ENCODE measurements at places on chromosomes 4 and X. TPM values are rescaled to one million over a fixed set of nuclear protein-coding genes. Genes with fewer than 3 reads are reported as not detected.

DNA sequence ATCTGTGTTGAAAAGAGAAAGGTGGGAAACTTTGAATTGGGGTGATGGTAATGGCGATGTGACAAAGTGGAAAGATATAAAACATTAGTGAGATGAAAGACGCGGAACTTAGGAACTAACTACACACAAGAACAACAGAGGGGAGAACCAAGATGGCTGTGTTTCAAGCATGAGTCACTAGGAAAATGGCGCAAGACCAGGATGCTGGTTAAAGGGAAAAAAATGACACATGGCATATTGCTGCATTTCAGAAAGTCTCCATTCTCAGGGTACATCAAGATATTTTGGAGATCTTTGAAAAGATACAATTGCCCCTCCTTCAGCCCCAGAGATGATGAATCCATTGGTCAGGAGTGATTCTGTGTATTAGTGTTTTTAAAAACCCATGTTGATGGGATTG is 164.4 kb downstream of the FBXO8 start:
- DNase-seq = no peak

DNA sequence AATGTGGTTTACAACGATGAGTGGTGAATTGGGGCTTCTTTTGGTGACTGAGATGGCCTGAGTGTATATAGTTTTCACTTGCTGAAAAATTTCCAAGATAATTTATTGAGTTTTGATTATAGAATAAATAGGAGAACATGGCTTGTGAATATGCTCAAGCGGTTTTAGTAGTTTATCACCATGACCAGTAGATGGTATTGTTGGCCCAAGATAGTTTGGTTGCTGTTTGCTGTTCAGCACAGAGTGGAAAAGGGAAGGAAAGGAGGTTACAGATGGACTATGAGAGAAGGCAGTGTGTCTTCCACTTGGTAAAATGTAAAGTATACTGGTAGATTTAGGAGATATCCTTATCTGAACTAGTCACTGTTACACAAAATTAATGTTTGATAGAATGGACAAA is 55.8 kb upstream of the POU4F2 start:
- DNase-seq = peak; percentile 50

DNA sequence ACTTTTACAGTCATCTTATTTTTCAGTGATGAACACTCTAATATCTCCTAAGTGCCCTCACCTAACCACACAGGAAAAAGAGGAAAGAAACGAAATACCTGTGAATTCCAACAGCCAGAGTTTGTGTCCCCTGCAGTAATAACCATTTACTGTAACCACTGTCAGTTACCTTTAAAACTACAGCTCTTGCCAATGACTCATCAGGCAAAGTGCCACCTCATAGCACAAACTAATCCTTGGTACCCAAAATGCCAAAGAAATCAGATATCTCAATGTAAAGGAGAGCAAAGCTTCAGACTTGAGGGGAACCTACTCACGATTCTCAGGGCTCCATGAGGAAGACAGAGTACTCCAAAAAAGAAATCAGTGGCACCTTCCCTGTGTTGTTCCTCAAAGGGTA is 146.5 kb downstream of the NDST3 start:
- DNase-seq = no peak

GRCh38 chr4:39353478-39354253 is 12.5 kb downstream of the RFC1 start:
- DNase-seq = no peak

DNA sequence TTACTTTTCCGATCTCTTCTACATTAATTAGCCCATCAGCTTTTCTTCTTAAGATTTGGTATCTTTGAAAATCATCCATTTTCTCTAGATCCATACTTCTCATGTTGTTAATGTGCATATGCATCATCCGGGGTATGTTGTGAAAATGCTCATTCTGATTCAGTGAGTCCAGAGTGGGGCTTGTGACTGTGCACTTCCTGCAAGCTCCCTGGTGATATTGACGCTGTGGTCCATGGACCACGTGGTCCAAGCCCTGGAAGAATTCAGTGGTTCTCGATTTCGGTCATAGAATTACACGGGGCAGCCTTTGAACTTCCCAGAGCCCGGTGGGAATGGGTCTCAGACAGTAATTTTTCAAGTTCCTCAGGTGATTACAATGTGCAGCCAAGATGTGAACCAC is 69.8 kb downstream of the ZFX start:
- no peak for DNase-seq

- peak; percentile 52 for DNase-seq
Measured at GRCh38 chrX:119880552-119881437, 9.2 kb downstream of the NDUFA1 start.

DNA sequence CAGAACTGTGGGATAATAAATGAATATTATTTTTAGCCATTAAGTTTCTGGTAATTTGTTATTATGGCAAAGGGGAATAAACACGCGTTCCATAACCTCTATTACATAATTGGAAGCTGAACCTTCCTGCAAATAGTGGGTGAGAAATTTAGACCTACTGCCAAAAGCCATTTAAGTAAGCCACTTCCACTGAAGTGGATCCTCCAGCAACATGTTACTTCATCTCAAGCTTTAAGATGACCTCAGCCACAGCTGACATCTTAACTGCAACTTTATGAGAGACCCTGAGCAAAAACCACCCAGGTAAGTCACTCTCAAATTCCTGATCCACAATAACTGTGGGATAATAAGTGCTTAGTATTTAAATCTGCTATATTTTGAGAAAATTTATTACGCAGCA is 1048.6 kb downstream of the FAM133A start:
- no peak for DNase-seq

- DNase-seq = peak; percentile 32
Measured at GRCh38 chrX:118975831-118976598, 1.6 kb downstream of the LONRF3 start.

DNA sequence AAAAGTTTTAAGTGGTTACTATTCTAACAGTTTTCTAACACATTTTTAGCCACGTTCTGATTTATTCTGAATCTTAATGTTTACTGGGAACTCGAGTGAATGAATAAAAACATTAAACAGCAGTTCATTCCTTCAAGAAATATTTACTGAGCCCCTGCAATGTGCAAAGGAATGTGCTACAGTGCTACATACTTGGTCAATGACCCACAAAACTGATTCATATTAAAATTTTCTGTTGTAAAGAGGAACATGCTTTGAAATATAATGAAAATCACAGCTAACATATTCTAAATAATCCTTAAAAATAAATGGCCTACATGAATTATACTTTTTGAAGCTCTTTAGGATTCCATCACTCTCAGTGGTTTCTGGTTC is 78.7 kb downstream of the ARAP2 start:
- DNase-seq = no peak

DNA sequence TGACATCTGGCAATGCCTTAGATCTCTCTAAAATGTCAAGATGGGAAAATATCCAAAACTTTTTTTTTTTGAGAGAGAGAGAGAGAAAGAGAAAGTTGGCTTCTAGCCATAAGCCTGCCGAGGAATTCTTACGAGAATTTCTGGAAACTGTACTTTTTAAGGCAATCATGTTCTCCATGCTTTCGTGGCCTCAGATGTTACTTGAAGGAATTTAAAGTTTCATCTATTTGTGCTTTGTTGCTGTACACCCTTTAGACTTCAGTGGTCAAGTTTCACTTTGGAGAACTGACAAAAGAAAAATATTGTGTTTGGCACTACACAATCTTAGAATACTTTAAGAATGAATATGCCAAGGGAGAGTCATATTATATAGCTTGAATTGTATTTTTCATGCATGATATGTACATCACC is 53.9 kb downstream of the FAT4 start:
- DNase-seq = no peak

DNA sequence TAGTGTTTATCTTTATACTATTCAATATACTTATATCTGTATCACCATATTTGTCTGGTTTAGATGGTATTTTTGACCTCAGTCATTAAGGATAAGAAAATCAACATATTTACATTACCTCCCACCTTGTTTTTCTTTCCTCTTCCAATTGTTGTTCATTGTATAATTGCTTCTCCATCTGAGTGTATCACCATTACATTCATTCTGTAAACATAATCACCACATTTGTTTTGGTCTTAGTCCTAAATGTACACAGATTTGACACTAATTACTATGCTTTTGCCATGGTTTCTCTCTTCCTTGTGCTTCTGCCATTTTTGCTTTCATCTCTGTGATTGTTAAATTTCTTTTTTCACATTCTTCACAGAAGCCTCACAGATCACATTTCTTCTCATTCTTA is 12.7 kb downstream of the ARMCX6 start:
- no peak for DNase-seq

GRCh38 chr4:157514711-157515110 is 294.2 kb downstream of the GRIA2 start:
- peak; percentile 72 for DNase-seq

GRCh38 chr4:165810726-165811125 is 62.3 kb upstream of the TLL1 start:
- no peak for DNase-seq

DNA sequence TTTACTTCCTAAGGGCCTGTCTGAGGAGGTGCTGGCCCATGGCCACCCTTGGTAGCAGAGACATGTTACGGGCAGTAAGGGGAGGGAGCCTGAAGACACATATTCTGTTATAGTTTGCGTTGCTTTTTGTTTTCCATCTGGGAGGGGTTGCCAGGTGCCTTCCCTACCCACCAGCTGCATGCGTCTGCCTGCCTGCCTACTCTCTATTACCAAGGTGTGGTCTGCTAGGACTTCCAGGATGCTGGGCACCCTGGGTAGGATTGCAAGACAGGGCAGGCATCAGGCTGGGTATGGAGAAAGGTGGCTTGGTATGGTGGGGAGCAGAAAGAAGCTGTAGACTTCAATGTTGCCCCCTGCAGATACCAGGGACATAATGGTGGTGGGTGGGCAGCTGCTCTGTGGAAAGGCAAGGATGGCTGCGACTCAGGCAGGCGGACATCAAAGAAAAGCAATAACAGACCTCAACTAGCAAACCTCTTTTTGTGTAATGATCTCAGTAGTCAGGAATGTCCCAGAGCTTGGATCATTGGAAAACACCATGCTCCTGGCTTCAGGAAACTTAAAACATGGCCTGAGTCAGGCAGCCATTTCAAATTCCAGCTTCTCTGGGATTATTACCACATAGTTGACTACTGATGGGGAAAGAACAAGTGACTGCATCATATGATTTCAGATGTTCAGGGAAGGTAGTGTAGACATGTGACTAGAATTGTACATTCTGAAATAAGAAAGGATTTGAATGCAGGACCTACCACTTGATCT is 67.8 kb downstream of the HOPX start:
- DNase-seq = peak; percentile 23

GRCh38 chrX:123807835-123808416 is 51.9 kb upstream of the XIAP start:
- DNase-seq = no peak

- peak; percentile 89 for DNase-seq
Measured at GRCh38 chrX:48891402-48892288, 5.9 kb downstream of the TIMM17B start.

DNA sequence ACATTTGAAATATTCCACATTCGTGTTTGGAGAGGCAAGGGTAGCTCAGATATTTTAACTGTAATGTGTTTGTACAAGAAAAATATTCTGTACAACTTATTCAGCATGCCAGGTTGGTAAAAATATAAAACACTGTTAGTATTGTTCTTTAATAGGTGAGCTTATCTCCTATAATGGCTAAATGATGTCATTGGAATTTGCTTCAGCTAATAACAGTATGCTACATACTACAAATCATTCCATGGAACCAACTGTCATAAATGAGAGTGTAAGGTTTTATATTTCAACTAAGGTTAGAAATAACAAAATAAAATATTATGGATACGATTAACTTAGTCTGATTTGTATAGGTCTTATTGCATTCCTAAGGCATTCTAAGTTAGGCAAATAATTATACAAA is 206.6 kb downstream of the ADGRL3 start:
- DNase-seq = no peak

- DNase-seq = no peak
Measured at GRCh38 chr4:108342325-108342970, 173.7 kb upstream of the LEF1 start.

DNA sequence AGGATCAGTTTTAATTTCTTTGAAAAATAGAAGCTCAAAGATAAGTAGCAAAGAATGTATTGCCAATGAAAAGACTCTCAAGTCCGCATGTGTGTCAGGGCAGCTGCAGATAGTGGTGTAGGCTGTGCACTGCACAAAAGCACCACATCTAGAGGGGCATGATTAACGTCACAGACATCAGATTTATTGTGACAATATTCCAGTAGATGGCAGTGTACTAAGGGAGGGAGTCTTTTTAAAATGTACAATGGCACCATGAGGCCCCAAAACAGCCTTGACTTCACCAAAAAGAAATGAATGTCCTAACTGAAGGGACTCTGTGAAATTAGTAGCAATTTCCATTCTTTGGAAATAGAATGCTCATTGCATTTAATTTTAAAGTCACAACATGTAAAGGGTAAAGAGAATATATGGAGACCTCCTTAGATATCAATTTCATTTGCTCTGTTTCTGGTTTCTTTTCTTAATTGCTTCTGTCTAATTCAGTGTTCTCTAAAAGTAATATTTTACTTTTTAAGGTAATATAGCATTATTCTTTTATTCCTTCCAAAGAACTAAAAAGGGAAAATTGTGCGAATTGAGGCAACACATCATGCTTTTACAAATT is 98.4 kb downstream of the ZNF827 start:
- DNase-seq = no peak

GRCh38 chrX:98350940-98351339 is 1467.2 kb downstream of the RPA4 start:
- no peak for DNase-seq

DNA sequence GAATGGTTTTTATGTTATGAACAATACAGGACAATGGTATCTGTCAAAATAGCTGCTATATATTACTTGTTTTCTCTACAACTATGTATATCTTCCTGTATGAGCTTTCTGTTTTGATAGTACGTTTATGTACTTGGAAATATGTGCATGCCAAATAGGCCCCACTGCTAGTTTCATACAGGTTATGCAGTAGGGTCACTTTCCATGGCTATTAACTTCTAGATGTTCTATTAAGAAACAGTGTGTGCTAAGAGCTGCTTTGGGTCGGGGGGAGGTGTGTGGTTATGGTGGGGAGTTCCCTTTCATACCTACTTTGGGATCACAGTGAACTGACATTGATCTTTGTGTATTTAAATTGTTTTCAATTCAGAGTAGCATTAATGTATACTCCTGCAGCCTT is 30.9 kb downstream of the RBPJ start:
- DNase-seq = no peak

DNA sequence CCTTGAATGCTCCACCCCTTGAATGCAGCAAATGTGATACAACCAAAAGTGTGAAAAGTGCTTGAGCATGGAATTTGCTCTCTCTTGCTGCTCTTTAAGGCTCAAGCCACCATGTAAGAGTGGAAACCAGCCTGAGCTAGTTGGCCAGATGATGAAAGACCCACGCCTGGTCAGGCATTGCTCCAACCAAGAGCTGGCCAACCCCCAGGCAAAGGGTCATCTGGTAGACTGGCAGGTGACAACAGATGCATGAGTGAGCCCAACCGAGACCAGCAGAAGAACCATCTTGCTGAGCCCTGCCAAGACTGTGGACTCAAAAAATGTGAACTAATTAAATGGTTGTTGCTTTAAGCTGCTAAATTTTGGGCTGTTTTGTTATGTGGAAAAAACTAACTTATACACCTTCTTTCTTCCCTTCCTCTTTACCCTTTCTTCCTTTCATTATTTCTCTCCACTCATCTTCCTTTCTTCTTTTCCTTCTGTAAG is 32.7 kb downstream of the ADGRG2 start:
- no peak for DNase-seq

Gene GAGE12J
- not detected for total RNA-seq

Gene SMIM10
- total RNA-seq = 2.1 TPM

Gene ASB12
- 1.2 TPM for total RNA-seq

Gene SMR3B
- total RNA-seq = not detected

Gene PLS3
- 128 TPM for total RNA-seq

Gene RBM47
- 139 TPM for total RNA-seq

Gene IBSP
- total RNA-seq = not detected

Gene SLC10A6
- not detected for total RNA-seq

Gene BRS3
- not detected for total RNA-seq

Gene IL3RA
- not detected for total RNA-seq

Gene NXF3
- not detected for total RNA-seq
